Activated CD8-positive, alpha-beta T cell treated with anti-CD3 and anti-CD28 coated beads for 36 hours (primary cell): ENCODE measurements at places on chromosomes 5 and 9.

DNA sequence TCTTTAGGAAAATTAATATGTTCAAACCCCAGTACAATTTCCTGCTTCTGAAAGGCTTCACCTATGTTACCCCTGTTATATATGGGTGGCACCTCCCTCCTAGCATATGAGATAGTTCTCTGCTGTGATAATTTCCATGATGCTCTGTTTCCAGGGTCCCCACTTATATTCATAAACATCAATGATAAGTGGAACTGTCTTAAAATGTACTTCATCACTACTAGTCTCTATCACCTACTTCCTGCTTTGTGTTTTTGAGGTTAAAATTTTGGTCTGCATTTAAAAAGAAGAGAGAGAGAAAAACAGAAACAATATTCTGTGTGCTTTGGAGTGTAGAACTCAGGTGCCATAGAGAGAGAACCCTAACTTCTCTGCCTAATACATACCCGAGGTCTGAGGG lies 234.7 kb downstream of the HTR1A start:
- H3K4me3 ChIP-seq: no peak overlapping the region
- no peaks in the 10 kb centered on the region for H3K27me3 ChIP-seq
- H3K36me3 ChIP-seq: no peaks in the 10 kb centered on the region
- no peak for DNase-seq
- H3K27ac ChIP-seq: no peak overlapping the region

DNA sequence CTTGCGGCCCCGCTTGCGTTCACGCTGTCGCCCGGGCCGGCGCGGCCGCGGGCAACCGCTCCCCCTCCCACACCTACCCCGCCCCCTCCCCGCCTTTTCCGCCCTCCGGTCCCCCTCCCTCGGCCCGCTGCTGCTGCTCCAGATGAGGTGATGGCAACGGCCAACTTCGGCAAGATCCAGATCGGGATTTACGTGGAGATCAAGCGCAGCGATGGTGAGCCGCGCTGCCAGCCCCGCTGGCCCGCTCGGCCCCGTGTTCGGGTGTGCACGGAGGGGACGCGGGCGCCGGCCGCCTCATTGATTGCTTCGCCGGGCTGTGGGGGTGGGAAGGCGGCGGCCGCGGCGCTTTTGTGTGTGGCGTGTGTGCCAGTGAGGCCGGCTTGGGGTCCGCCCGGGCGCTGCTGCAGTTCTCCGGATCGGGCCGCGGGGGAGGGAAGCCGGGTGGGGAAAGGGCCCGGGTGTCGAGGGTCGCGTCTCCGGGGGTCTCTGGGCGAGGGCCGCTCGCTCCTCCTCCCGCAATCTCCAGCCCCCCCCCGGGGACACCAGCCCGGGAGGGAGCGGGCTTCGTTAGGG lies 403 bp downstream of the KIF2A start:
- no peaks in the 10 kb centered on the region for H3K27me3 ChIP-seq
- peaks cover 46% of the 10 kb centered on the region for H3K36me3 ChIP-seq
- H3K4me3 ChIP-seq: peak overlapping the region; percentile 99
- peak; percentile 67 for DNase-seq
- peaks cover 53% of the 10 kb centered on the region for H3K4me1 ChIP-seq
- peak overlapping the region; percentile 100 for H3K27ac ChIP-seq

GRCh38 chr5:67677422-67677970 lies 480.9 kb upstream of the CD180 start:
- H3K27me3 ChIP-seq: no peaks in the 10 kb centered on the region
- DNase-seq: no peak
- no peak overlapping the region for H3K4me3 ChIP-seq

GRCh38 chr5:10546186-10546585 lies 17.7 kb upstream of the ANKRD33B start:
- peaks cover 3% of the 10 kb centered on the region for H3K4me1 ChIP-seq
- DNase-seq: no peak
- no peak overlapping the region for H3K4me3 ChIP-seq
- no peaks in the 10 kb centered on the region for H3K36me3 ChIP-seq

- no peaks in the 10 kb centered on the region for H3K27me3 ChIP-seq
- no peaks in the 10 kb centered on the region for H3K4me1 ChIP-seq
- no peak for DNase-seq
- H3K4me3 ChIP-seq: no peak overlapping the region
- H3K27ac ChIP-seq: no peak overlapping the region
These were observed 65.4 kb downstream of the PAX5 start for GRCh38 chr9:36968574-36969215.

DNA sequence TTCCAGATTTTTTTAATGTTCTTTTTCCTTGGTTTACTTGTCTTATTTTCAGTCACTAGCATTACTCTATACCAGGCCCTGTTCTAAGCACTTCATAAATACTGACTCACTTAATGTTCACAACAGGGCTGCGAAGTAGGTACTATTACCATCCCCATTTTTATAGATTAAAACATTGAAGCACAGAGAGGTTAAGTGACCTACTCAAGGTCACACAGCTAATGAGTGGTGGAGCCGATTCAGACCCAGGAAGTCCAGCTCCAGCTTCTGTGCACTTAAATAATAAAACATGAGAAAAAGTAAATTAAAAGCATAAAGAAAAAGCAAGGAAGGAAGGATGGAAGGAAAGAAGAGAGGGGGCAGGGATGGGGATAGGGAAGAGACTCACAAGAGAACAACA lies 45.3 kb upstream of the DNAH5 start:
- no peak overlapping the region for H3K27ac ChIP-seq
- H3K4me1 ChIP-seq: no peaks in the 10 kb centered on the region
- peaks cover 2% of the 10 kb centered on the region for H3K27me3 ChIP-seq
- no peaks in the 10 kb centered on the region for H3K36me3 ChIP-seq
- no peak overlapping the region for H3K4me3 ChIP-seq

DNA sequence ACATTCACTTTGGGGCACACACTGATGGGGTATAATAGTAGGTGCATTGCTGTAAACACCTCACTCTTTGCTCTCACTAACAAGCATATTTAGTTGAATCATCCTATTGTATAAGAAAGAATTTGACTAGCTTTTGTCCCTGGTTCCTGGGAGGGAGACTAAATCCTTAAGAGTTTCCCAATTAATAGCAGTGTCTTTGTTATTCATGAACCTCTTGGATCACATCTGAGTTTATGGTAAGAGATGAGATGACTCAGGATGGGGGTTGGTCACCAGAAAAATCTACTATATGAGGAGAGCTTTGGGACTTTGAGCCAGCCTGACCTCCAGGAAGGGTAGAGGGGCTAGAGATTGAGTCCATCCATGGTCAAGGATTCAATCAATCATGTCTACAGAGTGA lies 56.8 kb downstream of the PUM3 start:
- no peaks in the 10 kb centered on the region for H3K4me1 ChIP-seq
- no peaks in the 10 kb centered on the region for H3K27me3 ChIP-seq
- H3K4me3 ChIP-seq: no peak overlapping the region
- H3K36me3 ChIP-seq: peaks cover 93% of the 10 kb centered on the region
- no peak overlapping the region for H3K27ac ChIP-seq

DNA sequence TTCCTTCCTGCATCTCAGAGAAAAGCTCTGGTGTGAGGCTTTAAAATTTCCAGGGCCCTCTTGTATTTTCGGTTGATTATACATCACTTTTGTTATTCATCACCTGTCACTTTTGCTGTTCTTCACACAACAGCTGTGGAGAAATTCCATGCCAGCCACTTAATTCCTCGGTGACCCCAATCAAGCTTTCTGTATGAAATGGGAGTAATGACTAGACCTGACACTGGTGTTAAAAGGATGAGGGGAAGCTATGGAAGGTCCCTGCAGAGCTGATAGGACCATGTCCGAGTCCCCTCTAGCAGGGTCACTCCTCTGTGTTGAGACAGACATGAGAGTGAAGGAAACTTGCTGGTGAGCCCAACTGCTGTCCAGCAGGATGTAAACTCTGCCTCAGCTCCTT lies 59.7 kb downstream of the GPR21 start:
- peaks cover 25% of the 10 kb centered on the region for H3K36me3 ChIP-seq
- H3K27me3 ChIP-seq: no peaks in the 10 kb centered on the region

DNA sequence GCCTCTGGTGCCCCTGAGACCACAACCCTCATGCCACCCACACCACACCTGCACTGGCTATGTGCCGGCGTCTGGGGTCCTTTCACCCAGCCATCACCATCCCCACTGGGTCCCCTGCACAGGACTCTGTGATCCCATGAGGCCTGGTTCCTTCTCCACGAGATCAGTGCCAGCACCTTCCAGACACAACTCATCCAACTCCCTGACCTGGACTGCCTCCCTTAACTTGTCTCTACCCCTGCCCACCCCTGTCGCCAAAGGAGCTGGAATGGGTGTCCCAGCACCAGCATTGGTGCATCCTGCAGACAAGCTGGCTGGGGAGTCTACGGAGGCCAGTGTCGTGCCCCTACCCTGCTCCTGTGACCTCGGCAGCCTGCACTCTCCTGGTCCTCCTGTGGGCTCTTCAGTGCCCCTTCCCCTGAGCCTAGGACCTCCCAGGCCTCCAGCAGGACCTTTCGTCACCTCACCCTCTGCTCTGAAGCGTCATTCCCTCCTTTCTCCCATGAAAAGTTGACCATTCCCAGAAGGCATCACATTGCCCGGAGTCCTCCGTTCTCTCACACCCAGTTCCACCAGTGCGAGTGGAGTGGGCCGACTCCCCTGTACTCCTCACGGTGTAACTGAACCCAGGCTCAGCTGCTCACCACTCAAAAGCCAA lies 87.7 kb downstream of the NSUN2 start:
- no peaks in the 10 kb centered on the region for H3K36me3 ChIP-seq
- peaks cover 5% of the 10 kb centered on the region for H3K4me1 ChIP-seq
- no peak for DNase-seq
- H3K4me3 ChIP-seq: no peak overlapping the region
- H3K27ac ChIP-seq: no peak overlapping the region

- H3K27ac ChIP-seq: no peak within 1 kb of the TSS
- peaks cover 47% of the 10 kb centered on the region for H3K27me3 ChIP-seq
- no peak within 1 kb of the TSS for H3K4me3 ChIP-seq
- no peaks in the 10 kb centered on the region for H3K4me1 ChIP-seq
- no peaks in the 10 kb centered on the region for H3K36me3 ChIP-seq
These were observed at the start of gene PRUNE2 for GRCh38 chr9:76905791-76906646. PRUNE2 (minus strand) TSS chr9:76906114; CDS start chr9:76905963, 151 bp downstream.

- no peak for DNase-seq
- H3K36me3 ChIP-seq: no peaks in the 10 kb centered on the region
- peaks cover 9% of the 10 kb centered on the region for H3K27me3 ChIP-seq
- no peak overlapping the region for H3K4me3 ChIP-seq
These were observed 192.1 kb upstream of the CLINT1 start for GRCh38 chr5:158051036-158051435.

GRCh38 chr9:129776938-129777768 lies 24.3 kb upstream of the PTGES start:
- H3K4me1 ChIP-seq: peaks cover 15% of the 10 kb centered on the region
- H3K4me3 ChIP-seq: no peak overlapping the region
- H3K27me3 ChIP-seq: peaks cover 6% of the 10 kb centered on the region
- H3K36me3 ChIP-seq: no peaks in the 10 kb centered on the region
- peak; percentile 91 for DNase-seq
- no peak overlapping the region for H3K27ac ChIP-seq
